SK-MEL-5 (cell line): ENCODE measurements at places on chromosomes 7 and 10.

DNA sequence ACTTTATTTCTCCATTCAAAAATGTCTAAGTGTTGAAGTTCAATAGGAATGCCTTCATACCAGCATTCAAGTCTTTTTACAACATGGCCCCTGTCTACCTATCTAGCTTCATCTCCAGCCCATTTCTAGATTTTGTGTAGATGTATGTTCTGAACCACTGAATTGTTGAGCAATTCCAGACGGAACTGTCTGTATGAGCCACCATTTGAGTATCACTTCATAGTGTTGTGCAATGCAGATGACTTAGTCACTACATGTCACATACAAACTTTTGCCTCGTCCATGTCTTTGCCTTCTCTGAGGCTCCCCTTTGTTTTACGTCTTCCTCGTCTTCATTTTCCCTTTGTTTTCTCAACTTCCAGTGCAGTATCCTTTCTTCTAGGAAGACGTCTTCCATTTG, 118.1 kb downstream of the INHBA start:
- DNase-seq, result no peak

DNA sequence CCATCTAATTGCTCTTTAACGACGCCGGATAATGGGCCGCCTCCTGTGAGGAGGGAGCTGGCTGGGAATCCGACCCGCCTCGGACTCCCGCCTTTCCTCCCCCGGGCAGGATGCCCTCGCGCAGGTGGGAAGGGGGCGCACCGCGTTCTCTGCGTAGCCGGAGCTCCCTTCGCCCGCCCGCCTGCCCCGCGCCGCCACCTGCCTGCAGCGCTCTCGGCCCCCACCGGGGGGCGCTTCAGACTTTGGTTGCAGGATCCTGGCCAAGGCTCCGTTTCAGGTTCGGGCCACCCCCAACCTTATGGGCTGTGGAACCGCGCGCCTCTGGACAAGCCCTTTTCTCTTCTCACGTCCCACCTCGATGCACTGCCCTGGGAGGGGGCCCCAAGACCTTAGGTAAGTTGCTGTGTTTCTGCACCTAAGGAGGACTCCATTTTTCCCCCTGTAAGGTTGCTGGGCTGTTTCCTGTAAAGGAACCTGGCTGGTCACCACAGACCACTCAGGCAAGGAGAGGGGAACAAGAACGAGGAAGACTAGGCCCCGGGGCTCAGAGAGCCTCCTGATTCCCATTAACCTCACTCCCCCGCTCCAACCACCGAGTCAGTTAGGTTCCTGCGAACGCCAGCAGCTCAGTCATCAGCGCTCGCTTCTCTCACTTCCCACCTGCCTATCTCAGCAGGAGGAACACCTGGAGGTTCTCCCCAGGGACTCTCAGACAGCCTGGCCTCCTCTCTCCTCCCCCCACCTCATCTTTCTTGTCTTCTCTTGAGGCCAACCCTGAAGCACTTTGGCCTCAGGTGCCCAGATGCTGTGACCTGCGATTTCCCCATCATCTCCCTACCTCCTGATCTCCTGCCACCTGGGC, 11.3 kb upstream of the KAZALD1 start:
- peak; percentile 56 for DNase-seq

DNA sequence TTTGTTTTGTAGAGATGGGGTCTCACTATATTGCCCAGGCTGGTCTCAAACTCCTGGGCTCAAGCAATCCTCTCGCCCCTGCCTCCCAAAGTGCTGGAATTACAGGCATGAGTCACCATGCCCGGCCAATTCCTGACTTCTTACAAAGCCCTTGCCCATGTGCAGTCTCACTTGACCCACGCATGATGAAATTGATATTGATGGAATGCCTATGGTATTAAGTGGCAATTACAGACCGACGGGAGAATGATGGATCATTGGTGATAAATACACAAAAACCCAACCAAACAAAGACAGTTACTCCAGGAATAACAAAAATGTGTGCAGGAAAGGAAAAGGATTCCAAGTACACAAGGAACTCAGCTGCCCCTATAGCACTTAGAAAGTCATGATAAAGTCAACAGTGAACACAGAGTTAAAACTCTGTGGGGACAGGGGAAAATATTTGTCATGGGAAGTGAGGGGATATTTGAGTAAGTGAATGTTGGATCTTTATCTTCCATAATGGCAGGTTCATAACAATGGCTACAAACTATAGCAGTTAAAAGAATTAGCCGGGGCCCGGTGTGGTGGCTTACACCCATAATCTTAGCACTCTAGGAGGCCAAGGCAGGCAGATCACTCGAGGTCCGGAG, 21.6 kb downstream of the HIP1 start:
- DNase-seq, result no peak

DNA sequence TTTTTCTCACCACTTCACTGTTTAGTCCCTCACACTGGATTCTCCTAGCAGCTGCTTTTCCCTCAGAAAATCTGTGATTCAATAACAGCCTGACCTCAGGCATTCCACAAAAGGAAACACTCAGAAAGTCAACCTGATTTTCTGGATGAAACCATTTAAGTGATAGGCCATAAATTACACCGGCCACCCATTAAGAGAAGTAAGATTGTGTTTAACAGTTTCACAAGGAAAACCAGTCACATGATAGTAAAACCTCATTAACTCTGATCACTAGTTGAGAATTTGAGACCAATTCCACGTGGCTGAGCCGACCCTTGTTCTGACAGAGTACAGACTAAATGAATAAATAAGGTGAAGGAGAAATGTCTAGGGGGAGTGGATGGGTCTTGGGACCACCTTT, 7.7 kb downstream of the GRM8 start:
- DNase-seq, result no peak

GRCh38 chr10:105699504-105699903, 1058.4 kb downstream of the SORCS3 start:
- no peak for DNase-seq

- no peak for DNase-seq
Observed at GRCh38 chr10:100372415-100373297, 25.6 kb downstream of the SCD start.

DNA sequence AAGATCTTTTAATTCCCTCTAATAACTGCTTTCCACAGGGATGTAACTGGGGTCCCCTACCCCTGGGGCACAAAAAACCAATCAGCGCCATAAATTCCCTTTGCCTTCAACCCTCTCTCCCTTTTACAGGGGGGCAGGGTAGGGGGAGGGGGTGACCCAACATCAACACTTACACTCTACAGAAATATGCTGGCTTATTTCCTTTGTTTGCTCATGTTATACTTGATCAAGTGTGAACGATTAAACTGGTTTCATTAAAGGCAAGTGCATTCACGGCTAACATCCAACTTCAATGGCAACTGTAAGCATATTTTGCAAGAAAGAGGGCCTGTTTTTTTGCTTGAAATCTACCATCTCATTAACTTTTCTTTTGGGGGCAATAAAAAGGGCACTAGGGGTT, 2.9 kb downstream of the CTBP2 start:
- DNase-seq, result no peak

DNA sequence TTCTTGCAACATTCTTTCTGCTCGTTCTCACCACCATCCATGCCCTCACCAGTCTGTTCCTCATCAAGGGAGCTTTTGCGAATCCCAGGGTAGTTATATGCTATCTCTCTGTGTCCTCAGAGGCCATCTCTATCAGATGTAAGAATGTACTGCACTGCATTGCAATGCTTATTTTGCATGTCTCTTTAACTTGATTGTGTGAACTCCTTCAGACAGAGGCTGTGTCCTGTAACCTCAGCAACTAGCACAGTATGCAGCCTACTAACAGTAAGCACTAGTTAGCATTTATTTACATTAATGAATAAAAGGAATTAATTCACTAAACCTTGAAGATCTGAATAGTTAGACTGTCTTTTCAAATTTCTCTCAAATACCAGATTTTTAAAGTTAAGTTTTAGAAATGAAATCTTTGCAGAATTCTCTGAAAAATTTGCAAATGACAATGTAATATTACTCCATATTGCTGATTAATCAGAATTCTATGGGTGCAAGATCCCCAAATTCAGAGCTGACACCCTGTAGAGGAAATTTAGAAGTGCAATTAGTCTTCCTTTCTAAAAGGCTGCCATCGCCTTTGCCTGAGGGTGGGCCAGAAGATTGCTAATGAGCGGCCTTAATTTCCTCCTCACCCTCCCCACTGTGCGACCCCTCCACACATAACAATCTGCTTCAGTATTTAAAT, 10.3 kb upstream of the LHFPL3 start:
- no peak for DNase-seq

GRCh38 chr7:31004393-31004792, 40.6 kb downstream of the GHRHR start:
- DNase-seq, result no peak

DNA sequence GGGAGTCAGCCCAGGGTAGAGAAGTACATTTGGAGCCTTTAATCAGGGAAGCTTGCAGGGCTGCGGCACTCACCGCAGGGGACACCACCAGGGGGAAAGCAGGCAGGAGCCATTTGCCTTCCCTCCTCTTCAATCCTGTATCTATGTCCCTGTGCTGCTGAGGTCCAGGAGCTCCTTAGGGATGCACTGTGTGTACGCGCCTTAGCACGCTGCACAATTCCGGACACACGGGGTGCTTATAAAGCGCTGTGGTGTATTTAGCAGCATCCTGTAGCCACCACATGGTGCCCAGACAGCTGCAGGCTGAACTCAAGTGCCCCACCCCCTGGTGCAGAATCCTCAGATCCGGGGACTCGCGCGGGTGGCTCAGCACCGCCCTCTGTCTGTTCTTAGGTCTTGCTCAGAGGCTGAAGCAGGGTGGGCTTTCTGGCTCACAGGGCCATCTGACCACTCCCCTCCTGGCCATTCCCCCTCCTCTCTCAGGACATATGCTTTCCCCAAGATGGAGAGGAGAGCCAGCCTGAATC, 421.4 kb downstream of the SDK1 start:
- peak; percentile 62 for DNase-seq

GRCh38 chr10:38007551-38007950, 2.9 kb upstream of the ZNF33A start:
- DNase-seq, result no peak

GRCh38 chr7:79282070-79282694, 171.3 kb downstream of the MAGI2 start:
- DNase-seq, result peak; percentile 66

DNA sequence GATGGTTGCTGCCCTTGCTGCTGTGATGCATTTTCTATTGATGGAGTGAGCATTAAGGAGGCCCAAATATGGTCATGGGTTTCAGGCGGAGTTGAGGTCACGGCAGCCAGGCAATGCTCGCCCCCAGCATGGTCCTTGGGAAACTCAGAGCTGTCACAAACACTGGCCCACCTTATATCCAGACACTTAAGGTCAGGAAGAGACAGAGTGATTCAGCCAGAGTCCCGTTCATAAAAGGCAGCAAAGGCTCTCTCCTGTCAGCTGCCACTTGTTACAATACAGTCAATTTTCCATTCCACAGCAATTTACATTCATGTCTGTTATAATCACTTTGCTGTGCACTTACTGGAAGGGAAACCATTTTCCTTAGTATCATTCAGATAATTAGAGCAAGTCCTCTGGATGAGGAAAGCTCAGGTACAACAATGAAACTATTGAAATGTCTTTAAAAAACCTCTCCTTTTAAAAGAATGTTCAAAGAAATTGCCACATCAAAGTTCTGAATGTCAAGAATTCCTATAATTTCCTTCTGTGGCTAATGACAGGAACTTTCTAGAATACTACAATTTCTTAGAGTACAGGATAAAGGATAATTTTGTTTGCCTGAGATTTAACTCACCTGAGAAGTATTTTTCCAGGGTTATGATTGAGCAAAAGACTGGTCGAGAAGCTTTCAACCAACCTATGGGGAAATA, 14.8 kb upstream of the ANKRD1 start:
- DNase-seq, result no peak

- no peak for DNase-seq
Observed at GRCh38 chr10:69541463-69541862, 31.8 kb downstream of the NEUROG3 start.

DNA sequence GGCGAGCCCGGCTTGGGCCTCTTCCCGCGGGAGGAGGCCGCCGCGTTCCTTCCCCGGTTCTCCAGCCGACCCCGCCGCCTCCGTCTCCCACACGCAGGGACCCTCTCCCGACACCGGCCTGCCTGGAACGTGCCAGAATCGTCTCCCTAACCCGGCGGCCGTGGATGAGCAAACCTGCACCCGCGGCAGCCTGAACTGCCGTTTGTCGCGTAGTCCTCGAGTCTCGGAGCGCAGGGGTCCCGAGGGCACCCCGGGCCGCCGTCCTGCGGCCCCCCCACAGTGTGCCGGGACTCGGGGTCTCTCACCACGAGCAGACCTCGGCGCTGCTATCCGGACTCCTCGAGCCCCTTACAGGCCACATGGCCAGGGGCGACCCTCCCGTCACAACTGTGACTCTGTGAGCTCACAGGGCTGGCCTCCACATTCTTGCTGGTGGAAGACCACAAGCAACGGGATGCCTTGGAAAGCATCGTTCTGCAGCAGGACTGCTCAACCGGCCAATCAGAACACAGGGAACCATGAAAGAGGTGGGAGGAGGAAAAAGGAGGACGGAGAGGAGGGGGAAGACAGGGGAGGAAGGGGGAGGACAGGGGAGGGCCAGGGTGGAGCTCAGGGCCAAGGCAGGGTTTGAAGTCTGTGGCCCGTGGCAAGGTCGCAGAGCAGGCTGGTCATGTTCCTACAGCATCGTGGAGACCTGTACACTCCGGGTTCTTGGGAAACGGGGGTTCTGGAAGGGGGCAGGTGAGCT, 276.9 kb downstream of the DNAJB6 start:
- peak; percentile 22 for DNase-seq

- no peak for DNase-seq
Observed at GRCh38 chr7:47496666-47497065, 85.2 kb downstream of the TNS3 start.

DNA sequence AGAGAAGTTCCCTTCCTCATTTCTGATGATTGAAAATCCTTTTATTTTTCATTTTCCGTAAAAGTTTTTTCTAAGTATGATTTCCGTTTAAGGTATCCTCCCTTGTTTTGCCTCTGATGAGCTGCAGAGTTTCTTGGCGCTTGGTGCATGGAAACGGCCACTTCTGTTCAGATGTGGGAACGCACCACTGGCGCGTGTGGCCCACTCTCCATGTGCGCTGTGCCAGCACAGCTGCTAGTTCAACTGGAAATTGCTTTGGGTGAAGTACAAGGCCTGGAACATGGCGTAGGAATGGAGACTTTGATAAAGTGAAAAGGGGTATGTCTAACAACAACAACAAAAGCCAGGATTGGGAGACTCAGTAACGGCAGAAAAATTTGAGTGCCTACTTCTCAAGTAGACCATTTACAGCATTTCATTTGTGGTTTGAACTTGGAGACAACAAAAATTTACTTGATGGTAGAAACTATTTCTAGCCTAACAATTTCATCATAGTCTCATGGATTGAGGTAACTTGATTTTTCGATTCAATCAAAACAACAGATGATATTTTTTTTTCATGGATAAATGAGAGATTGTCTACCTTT, 364.2 kb downstream of the SUGCT start:
- no peak for DNase-seq

- DNase-seq, result no peak
Observed at GRCh38 chr7:42686594-42687156, 225.2 kb downstream of the C7orf25 start.

DNA sequence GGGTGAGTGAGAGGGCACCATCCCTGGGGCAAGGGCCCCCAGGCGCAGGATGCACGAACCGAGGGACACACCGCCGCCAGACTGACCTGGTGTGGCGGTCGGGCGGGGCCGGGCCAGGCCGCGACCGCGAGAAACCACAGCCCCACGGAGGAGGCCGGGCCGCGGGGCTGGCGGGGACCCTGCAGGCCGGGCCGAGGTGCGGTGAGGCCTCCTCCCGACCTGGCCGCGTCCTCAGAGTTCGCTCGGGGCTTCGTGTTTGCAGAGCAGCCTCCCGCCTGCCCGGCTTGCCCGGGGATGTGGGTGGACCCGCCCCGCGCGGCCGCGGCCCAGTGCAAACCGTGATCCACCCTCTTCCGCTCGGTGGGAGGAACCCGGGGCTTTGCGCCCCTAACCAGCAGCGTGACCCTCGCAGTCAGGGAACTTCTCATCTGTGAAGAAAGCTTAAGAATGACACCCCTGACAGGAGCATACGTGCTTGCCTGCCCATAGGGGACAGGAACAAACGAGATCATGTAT, 20.6 kb upstream of the HOXA13 start:
- DNase-seq, result no peak
